Prostate gland (tissue), 2 donors: ENCODE measurements at places on chromosomes 1 and 21. TPM values are rescaled to one million over a fixed set of nuclear protein-coding genes. Genes with fewer than 3 reads are reported as not detected.
A peak's percentile ranks its signal among the peaks of the same experiment; 100 is the strongest.

- no peak for DNase-seq
These were observed 19.2 kb upstream of the ALX3 start for GRCh38 chr1:110089561-110090275.

GRCh38 chr1:2642131-2642559 is 9.3 kb upstream of the MMEL1 start:
- DNase-seq: no peak

CNKSR1 gene
- total RNA-seq: 32.4 TPM

KCNJ15 gene
- total RNA-seq: 5.6 TPM

GRCh38 chr21:35366394-35367080 is 317.4 kb upstream of the RUNX1 start:
- DNase-seq: no peak

DNA sequence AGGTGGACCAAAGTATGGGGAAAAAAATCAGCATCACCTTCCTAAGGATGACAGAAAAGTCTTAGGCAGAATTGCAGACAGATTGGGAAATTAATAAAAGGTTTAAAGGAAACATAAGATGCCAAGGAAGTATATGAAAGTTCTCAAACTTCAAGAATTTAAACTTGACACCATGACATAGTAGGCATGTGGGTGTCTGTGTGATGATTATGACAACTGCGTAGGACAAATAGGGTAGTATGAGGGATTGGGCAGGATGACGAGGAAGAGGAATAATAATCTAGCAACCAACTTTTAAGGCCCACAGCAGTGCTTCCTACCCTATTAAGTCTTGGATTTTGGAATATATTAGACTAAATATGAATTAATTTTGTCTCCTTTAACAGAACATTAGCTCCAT is 52.4 kb downstream of the HNRNPR start:
- DNase-seq: no peak

GRCh38 chr1:99326215-99326949 is 62.1 kb downstream of the PLPPR4 start:
- DNase-seq: no peak

GRCh38 chr1:232046451-232047306 is 420.1 kb downstream of the DISC1 start:
- DNase-seq: no peak

- no peak for DNase-seq
These were observed 677.5 kb upstream of the BRINP3 start for GRCh38 chr1:191155178-191155577.

BSND gene
- total RNA-seq: not detected

- no peak for DNase-seq
These were observed 26.6 kb downstream of the MAP3K7CL start for GRCh38 chr21:29157080-29157479.

GRCh38 chr1:153028766-153029165 is 2.2 kb upstream of the SPRR1B start:
- no peak for DNase-seq

GRCh38 chr1:91655912-91656449 is 155.3 kb downstream of the CDC7 start:
- no peak for DNase-seq

GRCh38 chr21:22650226-22650625 is 1652.0 kb downstream of the NCAM2 start:
- DNase-seq: no peak

LHX8 gene
- 0.74 TPM for total RNA-seq

DNA sequence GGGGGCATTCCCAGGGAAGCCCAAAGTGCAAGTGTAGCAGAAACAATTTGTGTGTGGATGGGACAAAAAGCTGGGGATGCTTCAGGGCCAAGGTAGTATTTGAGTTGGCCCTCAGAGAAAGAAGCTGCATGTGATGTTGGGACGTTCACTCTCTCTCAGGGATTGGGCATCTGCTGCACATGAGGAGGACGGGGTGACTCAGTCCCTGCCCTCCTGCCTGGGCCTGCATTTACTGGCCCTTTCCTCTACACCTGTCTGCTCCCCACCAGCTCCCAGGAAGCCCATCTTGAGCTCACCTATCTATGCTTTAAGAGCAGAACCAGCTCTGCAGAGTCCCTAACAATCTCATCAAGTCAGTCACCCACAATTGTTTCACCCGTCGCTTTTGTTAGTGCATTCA is 23.5 kb upstream of the MPZL1 start:
- DNase-seq: no peak

GRCh38 chr1:28966617-28967016 is 52.2 kb downstream of the EPB41 start:
- DNase-seq: no peak

GRCh38 chr1:167076136-167076710 is 14.0 kb downstream of the GPA33 start:
- DNase-seq: no peak

TCP10L gene
- total RNA-seq: 1.9 TPM

- DNase-seq: peak; percentile 6
These were observed 157.0 kb downstream of the RERE start for GRCh38 chr1:8660411-8660828.

CDA gene
- total RNA-seq: not detected

- DNase-seq: no peak
These were observed 283.3 kb downstream of the DUSP10 start for GRCh38 chr1:221458447-221459156.

- no peak for DNase-seq
These were observed 3.6 kb upstream of the CSTB start for GRCh38 chr21:43779660-43780059.
